Stimulated activated CD4-positive, alpha-beta T cell treated with anti-CD3 and anti-CD28 coated beads, Interleukin-4, amount 100 ng/mL, for 48 hours (primary cell): ENCODE measurements at places on chromosomes 3 and 15.

- DNase-seq: no peak
Measured at GRCh38 chr3:60456180-60456579, 795.1 kb downstream of the FHIT start.

DNA sequence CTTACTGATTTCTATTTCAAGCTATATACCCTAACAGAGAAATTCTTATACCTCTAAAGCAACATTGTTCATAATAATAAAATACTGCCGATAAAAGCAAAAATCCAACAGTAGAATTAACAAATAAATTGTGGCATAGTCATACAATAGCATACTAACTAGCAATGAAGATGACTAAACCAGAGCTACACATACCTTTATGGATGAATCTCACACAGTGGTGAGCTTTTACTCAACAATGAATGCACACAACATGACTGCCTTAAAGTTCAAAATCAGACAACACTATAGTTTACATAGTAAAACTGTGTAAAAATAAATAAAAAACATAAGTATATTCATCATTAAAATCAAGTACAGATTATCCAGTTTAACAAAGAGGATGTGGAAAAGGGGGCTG is 99.1 kb downstream of the NR1I2 start:
- DNase-seq: no peak

- no peak for DNase-seq
Measured at GRCh38 chr3:194989241-194989640, 281.7 kb downstream of the XXYLT1 start.

GRCh38 chr3:143465666-143466065 is 346.1 kb downstream of the CHST2 start:
- DNase-seq: no peak

GRCh38 chr3:159816512-159816911 is 172.1 kb upstream of the IL12A start:
- no peak for DNase-seq

DNA sequence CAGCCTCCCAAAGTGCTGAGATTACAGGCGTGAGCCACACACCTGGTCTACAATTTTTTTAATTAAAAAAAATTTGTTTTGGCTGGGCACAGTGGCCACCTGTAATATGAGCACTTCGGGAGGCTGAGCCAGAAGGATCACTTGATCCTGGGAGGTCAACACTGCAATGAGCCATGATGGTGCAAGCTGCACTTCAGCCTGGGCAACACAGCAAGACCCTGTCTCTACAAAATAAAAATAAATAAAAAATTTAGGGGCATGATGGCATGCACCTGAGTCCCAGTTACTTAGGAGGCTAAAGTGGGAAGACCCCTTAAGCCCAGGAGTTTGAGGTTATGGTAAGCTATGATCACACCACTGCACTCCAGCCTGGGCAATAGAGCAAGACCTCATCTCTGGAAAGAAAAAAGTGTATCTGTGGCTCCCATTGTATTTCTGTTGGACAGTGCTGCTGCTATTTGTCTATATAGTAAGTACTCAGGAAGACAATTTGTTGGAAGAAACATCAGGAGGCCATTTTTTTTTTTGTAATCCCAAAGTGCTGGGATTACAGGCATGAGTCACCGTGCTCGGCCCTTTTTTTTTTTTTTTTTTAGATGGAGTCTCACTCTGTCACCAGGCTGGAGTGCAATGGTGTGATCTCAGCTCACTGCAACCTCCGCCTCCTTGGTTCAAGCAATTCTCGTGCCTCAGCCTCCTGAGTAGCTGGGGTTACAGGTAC is 27.5 kb upstream of the SH3BP5 start:
- DNase-seq: no peak

DNA sequence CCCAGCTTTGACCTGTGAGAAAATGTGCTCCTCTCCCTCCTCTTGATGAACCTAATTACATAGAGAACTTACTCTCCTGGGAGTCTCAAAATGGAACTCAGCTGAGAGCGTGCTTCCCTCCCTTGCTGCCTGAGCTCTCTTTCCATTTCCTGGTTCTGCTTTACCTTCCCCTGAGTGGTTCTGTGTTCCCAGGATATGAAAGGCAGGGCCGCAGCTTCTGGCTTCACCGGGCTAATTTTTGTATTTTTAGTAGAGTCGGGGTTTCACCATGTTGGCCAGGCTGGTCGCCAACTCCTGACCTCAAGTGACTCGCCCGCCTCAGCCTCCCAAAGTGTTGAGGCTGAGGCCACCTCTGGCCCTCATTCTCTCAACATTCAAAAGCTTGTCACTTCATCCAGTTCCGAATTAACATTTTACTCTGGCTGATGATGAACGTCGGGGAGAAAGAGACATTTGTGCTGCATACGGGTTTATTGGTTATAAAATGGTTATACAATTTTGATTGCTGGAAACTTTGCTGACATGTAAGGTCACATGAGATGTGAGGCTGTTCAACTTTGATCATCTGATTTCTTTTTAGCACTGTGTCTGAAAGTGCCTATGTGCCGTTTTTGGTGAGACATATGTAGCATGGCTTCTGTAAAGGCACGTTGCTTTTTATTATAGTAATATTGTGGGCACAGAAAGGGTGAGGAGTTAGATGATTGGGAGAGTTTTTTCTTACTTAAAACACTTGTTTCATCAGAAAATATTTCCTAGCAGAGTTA is 6.6 kb downstream of the PLS1 start:
- DNase-seq: no peak

- no peak for DNase-seq
Measured at GRCh38 chr3:105958237-105959000, 89.6 kb upstream of the CBLB start.

DNA sequence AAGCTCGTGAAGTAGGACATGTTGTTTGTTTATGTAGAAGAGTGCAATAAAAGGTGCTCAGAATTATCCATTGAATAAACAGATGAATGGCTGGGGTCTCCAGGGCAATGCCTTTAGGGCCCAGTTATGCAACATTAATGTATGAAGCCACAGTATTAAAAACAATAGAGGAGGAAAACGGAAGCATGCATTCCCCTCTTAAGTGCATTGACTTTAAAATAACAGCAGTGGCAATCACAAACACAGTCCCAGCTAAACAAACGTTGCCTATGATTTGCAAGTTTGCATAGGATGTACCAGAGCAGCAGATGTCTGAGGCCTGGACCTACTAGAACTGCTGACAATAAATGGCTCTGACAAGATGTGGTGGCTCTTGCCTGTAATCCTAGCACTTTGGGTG is 60.6 kb upstream of the GCNT3 start:
- no peak for DNase-seq

GRCh38 chr15:31341071-31341470 is 14.4 kb downstream of the KLF13 start:
- no peak for DNase-seq

- DNase-seq: no peak
Measured at GRCh38 chr3:189771842-189772450, 140.8 kb downstream of the TP63 start.

DNA sequence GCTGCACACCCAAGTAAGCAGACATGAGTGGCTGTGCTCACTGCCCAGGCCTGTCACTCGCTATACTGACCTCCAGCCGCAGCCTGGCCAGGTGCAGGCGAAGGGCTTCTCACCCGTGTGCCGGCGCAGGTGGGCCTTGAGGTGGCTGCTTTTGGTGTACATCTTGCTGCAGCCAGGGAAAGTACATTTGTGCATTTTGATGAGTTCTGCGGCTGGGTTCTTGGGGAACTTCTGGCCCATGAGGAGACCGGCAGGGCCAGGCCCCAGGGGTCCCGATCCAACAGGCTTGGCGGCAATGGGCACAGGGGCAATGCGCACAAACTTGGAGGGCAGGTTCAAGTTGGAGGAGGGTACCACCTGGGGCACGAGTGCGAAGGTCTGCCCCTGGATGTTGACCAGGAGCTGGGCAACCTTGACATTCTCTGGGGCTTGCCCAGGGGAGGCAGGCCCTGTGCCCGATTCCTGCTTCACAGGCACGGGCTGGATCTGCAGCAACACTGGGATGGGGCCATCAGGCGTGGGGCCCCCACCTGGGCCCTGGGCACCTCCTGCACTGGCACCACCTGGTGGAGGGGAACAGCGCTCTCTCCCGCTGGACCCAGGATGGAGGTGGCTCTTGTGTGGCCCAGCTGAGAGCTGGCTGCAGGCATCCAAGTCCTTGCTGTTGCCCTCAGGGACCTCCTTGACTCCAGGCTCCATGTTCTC is 5.3 kb downstream of the KLF15 start:
- no peak for DNase-seq

DNA sequence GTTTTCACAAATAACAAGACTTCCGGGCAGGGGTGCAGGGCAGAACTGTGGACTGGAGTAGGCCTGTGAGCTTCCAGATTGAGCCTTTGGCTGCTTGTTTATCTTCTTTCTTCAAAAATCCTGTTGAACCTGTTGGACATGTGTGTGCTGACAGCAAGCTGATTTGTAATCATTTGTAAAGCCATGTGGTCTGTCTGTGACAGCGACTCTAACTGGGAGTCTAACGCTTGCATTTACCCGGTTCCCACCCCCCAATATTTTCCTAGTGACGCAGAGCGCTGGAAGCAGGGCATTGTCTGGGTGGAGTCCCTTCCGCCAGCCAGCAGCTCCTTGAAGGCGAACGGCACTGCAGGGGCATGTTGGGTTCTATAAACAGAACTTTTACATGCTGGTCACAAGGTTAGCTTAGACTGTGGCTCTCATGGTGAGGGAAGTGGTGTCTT is 85.7 kb upstream of the MYZAP start:
- no peak for DNase-seq

DNA sequence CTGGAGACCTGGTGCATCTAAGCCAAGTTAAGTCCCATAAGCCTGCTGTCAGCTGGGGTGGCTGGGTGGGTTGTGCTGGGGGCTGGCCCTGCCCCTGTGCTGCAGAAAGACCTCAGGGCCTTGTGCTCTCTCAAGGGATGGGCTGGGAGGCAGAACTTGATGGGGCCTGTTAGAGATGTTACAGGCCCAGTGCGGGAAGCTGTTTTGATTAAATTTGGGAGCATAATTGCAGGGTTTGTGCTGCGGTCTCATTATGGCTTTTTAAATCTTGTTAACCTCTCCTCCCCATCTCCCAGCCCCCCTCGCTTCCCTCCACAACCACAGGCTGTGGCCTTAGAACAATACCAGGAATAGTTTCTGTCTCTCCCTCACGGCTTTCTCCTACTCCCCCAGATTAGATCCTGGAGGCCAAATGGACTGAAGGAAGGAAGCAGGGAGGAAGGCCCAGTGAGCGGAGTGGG is 87.6 kb upstream of the TLE3 start:
- no peak for DNase-seq

- DNase-seq: no peak
Measured at GRCh38 chr3:46849045-46849631, 14.1 kb downstream of the MYL3 start.

DNA sequence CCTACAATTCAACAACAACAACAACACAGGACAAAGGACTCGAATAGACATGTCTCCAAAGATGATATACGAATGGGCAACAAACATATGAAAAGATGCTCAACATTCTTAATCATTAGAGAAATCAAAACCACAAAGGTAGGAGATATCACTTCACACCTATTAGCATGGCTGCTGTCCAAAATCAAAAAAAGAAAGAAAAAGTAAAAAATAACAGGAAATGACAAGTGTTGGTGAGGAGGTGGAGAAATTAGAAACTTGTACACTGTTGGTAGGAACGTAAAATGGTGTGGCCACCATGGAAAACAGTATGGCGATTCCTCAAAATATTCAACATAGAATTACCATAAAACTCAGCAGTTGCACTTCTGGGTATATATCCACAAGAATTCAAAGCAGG is 312.3 kb upstream of the STT3B start:
- DNase-seq: no peak

- no peak for DNase-seq
Measured at GRCh38 chr3:40574661-40575060, 49.9 kb downstream of the ZNF621 start.

- DNase-seq: no peak
Measured at GRCh38 chr15:71511796-71512681, 298.3 kb upstream of the NR2E3 start.

DNA sequence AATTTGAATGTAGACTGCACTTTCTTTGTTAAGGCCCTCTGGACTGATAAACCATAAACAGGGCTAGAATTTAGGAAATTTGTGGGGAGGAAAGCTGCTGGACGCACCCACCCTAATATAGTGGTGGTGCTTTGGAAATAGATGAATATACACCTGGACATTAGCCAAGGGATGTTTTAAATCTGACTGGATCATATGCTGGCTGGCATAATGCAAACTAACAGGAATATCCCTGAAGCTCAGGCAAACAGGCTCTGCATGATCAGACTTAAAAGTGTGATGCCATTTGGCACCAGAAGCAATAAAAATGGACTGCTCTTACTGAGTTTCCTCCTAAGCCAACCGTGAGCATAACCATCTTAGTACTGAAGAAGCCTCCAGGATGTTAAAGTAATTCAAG is 465.8 kb upstream of the ROBO1 start:
- DNase-seq: no peak

GRCh38 chr3:100936931-100937330 is 56.3 kb downstream of the ABI3BP start:
- no peak for DNase-seq

DNA sequence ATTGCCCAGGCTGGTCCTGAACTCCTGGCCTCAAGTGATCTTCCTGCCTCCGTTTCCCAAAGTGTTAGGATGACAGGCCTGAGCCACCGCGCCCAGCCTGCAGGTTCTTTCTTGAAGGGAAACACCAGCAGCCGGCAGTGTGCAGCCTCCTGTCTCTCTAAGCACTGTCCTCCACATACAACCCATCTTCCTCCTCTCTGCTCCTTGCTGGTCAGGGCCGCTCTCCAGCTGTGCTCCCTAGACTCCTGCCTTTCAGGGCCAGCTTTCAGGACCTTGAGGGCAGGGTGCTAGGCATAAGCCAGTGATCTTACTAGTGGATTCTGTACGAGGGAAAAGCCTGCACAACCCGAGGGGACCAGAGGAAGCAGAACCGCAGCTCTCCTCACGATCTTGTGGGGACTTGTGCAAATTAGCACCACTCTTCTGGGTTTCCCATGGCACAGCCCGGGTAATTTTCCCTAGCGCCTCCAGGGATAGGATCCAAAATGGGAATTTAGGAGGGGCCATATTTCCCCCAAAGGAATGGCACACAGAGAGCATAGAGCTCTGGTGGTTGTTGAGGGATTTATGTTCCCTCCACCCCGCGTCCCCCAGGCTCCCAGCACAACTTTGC is 18.2 kb upstream of the CORO2B start:
- no peak for DNase-seq

GRCh38 chr3:57675530-57675929 is 17.3 kb downstream of the DENND6A start:
- DNase-seq: no peak

GRCh38 chr3:138081371-138082084 is 33.9 kb downstream of the DZIP1L start:
- no peak for DNase-seq

DNA sequence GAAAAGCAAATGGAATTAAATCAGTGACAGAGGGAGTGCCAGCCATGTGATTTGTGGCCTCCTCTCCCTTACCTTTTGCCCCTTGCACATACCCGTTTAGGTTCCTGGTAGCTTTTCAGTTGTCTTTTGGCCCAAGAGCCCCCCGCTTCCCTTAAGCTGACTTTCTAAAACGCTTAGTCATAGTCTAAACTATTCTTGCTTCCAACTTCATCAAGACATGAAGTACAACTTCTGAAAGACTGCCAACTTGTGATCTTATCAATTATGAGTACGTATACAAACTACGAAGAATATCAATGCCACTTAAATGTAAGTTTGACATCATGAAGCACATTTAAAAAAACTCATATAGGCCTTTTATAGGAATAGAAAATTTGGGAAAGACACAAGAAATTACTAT is 61.9 kb downstream of the EIF3J start:
- no peak for DNase-seq
